ENCODE measurements at places on chromosomes 16 and 17. TPM values are rescaled to one million over a fixed set of nuclear protein-coding genes. Genes with fewer than 3 reads are reported as not detected.

Gene KRT17
- 11.1 TPM for total RNA-seq

Gene ZSCAN10
- total RNA-seq, result 0.12 TPM

Gene C1QTNF8
- not detected for total RNA-seq

Gene IRX6
- total RNA-seq, result 4.0 TPM

Gene DNASE1L2
- total RNA-seq, result 1.3 TPM

Gene NPIPA2
- total RNA-seq, result not detected

Gene IGF2BP1
- total RNA-seq, result 4.3 TPM

Gene AARSD1
- total RNA-seq, result 30.5 TPM

Gene TMEM114
- not detected for total RNA-seq

Gene VTN
- total RNA-seq, result 5.7 TPM

Gene FBXL16
- 0.93 TPM for total RNA-seq

Gene CEP295NL
- total RNA-seq, result 8.1 TPM

Gene C17orf67
- 1.8 TPM for total RNA-seq

Gene DPEP2
- 2.7 TPM for total RNA-seq

Gene LRRC37A3
- total RNA-seq, result 16.8 TPM

Gene PRAC1
- not detected for total RNA-seq

Gene CLDN6
- total RNA-seq, result 7.6 TPM

Gene PLLP
- 14.1 TPM for total RNA-seq

Gene RTN4RL1
- 1.9 TPM for total RNA-seq

Gene HOXB7
- total RNA-seq, result 15.4 TPM

Gene SSTR5
- total RNA-seq, result 0.82 TPM

Gene ETV4
- 12.1 TPM for total RNA-seq

Gene TLCD1
- 6.1 TPM for total RNA-seq

Gene NPTX1
- total RNA-seq, result 0.99 TPM

Gene SLC22A31
- 0.47 TPM for total RNA-seq

Gene ATP2C2
- total RNA-seq, result 2.2 TPM

Gene TP53TG3D
- total RNA-seq, result not detected

Gene TOX3
- 13.0 TPM for total RNA-seq

Gene KRT27
- total RNA-seq, result not detected

Gene CCL18
- total RNA-seq, result not detected

Gene KREMEN2
- 2.9 TPM for total RNA-seq

Gene HGS
- total RNA-seq, result 82.9 TPM

Gene NRN1L
- total RNA-seq, result 1.2 TPM

Gene TMEM235
- not detected for total RNA-seq

Gene C16orf95
- total RNA-seq, result 5.0 TPM

Gene CES5A
- total RNA-seq, result not detected
